ENCODE measurements at places on chromosomes 11 and 22.

DNA sequence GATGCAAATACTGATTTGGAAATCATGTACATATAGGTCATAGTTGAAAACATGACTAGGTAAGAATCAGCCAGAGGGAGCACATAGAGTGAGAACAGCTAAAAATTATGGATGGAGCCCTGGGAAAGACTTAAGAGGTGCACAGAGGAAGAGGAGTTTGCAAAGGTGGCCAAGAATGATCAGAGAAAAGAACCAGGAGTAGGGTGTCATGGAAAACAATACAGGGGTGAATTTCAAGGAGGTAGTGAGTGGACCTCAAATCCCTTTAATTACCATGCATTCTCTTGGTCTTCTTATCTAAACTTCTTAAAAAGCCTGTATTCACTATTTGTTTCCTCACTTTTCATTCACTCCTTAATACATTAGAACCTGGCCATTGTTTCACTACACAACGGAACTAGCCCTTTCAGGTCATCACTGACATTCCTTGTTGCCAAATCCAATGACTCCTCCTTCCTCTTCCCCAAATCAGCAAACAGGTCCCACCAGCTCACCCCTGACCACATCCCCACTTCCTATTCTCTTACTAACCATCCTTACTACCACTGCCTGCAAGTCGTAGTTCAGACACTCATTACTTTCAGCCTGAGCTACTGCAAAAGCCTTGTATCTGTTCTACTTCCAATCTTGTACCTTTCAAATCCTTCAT, 22.6 kb downstream of the BUD13 start:
- no peak for DNase-seq

- no peak for DNase-seq
Measured at GRCh38 chr11:126088999-126089398, 26.3 kb upstream of the CDON start.

GRCh38 chr22:19519041-19519926, 4.9 kb downstream of the CLDN5 start:
- no peak for DNase-seq

- no peak for DNase-seq
Measured at GRCh38 chr11:76885390-76886097, 24.8 kb downstream of the ACER3 start.

GRCh38 chr11:47111318-47111804, 65.3 kb downstream of the ARFGAP2 start:
- no peak for DNase-seq

DNA sequence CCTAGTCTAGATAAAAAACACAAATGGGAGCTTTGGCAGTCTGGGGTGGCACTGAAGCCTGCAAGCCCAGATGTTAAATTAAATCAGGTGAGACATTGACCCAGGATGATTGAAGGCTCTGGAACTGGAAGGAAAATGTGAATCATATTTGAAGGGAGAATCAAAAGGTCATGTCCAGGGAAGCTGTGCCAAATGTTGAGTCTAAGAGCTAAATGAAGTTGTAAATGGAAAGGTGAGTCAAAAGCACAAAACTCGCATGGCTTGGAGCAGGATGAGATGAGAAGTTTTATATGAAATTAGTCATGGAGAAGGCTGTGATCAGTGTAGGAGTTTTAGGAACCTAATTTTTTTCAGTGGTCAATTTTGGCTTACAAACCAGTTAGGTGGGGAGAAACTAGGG, 301.1 kb downstream of the BLID start:
- DNase-seq = no peak

DNA sequence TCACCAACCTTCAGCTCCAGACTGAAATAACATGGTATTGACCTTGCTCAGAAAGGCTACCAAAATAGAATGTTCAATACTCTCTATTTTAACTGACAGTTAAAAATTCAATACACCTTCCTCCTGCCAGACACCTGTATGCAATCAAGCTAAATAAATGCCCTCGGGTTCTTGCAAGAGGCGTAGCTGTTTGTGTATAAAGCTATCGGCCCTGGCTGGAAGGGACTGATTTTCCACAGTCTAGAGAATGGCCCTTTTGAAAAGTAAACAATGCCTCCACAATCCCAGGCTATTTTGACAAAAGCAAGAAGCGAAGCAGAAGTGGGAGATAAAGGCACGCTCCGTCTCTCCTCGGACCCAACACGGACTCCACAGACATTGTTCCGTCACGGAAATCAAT, 791.2 kb downstream of the BRD1 start:
- DNase-seq = no peak

- peak; percentile 88 for DNase-seq
Measured at GRCh38 chr22:37566903-37567798, 6.9 kb downstream of the CDC42EP1 start.

GRCh38 chr11:47189100-47189834, 3.0 kb upstream of the PACSIN3 start:
- DNase-seq = no peak

GRCh38 chr11:75592715-75593114, 30.7 kb downstream of the SERPINH1 start:
- no peak for DNase-seq

GRCh38 chr22:44497218-44497904, 672 bp downstream of the RTL6 start:
- no peak for DNase-seq

GRCh38 chr11:48006301-48006992, 26.1 kb downstream of the PTPRJ start:
- DNase-seq = no peak

- DNase-seq = no peak
Measured at GRCh38 chr11:19345848-19346681, 105.3 kb upstream of the E2F8 start.

- no peak for DNase-seq
Measured at GRCh38 chr11:65221026-65221425, 39.3 kb downstream of the CAPN1 start.

DNA sequence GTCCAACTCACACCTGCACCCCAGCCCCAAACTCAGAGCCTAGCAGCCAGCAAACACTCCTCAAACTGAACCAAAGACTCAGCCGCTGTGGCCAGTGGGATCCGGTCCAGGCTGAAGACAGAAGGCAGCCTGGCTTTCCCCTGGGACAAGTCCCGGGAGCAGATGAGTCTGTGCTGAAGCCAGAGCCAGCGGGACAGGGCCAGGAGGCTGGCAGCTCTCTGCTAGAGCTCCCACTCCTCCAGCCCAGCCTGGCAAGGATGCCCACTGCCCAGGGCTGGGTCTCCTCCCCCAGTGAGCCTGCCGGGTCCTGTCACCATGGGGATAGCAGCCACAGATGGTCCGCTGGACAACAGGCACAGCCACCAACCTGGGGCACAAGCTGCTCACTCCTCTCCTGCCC, 42.9 kb upstream of the PRR5 start:
- DNase-seq = no peak

DNA sequence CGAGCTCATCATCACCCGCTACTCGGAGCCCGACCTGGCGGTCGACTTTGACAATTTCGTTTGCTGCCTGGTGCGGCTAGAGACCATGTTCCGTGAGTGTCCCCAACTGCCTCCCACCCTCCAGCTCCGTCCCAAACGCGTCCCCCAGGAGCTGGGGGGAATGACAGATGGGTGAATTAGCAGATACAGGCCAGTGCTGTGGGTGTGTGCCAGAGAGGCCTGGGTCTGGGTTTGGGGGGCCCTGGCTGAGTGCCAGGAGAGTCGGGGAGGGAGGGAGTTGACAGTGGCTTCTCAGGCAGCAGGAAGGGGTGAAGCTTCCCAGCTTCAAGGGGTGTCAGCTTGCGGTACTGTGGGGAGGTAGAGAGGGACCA, 28.6 kb downstream of the CAPN1 start:
- DNase-seq = no peak

DNA sequence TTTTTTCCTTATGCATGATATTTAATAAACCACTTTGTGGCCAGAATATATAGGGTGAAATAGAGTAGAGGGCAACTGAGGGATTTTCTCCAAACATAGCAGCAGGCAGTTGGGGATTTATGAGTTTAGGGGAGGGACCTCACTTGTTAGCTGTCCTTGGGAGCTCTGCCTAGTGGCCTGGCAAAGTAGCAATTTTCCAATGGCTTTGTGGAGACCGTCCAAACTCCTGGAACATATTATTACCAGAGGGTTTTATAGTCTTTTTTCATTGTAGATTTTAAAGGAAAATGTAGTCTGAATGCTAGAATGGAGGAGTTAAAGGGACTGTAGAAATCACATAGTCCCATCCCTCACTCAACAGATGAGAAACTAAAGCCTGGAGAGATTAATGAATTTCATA, 32.3 kb downstream of the AMOTL1 start:
- DNase-seq = no peak

- DNase-seq = no peak
Measured at GRCh38 chr22:22897091-22897490, 9.5 kb downstream of the IGLL5 start.

GRCh38 chr11:10654811-10655150, 38.8 kb downstream of the IRAG1 start:
- no peak for DNase-seq

DNA sequence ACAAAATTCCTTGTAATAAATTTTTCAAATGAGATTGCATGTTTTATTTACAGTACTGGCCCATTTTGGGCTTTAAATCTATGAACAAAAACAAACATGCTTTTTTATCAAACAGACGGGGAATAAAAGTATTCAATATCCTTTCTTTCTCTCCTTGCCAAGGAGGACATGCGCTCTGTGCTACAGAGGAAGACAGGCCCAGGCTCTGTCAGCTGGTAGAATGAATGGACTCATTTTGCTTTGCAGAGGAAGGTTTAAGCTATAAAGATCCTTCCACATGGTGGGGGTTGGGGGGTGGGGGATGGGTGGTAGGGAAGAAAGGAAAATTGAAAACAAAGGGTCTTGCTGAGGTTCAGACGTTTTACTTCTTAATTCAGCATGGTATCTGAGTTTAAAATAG, 575.6 kb downstream of the INSC start:
- no peak for DNase-seq

DNA sequence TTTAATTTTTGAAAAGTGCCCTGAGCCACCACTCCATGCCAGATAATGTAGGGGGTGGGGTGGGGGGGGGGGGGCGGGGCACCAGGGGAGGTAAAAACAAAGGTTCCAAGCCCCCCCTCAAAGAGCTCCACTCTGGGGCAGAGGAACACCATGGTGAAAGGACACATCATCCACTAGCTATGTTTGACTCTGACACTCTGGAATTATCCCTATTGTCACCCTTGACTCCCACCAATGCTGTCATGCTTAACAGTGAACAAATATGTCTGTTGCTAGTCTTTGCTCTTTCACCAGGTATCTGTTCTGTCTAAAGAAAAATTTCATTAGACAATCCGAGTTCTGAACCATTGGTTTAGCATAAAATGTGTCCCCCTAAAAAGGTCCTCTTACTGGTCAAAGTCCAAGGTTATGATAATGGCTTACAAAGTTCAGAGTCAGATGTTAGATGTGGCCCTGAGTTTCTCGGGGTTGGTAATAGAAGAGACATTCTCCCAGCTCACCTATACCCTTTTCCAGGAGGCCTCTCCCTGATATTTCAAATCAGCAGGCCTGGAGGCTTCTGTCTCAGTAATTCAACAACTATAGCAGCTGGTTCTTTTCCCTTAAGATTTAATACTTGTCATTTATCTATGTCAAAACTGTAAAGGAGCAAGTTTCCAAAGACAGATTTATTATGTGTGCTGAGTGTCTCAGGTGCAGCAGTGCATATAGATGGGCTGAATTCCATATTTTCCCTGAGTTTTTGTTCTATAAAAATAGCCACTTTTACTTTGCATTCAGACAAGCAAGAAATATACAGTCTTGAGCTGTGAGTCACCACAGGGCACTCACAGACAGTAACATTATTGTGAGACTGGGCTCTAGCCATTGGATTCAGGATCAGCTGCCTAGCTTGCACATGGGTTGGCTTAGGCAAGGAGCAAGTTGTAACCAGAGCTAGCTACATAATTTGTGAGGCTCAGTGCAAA, 174.1 kb downstream of the CSNK2A3 start:
- DNase-seq = no peak

DNA sequence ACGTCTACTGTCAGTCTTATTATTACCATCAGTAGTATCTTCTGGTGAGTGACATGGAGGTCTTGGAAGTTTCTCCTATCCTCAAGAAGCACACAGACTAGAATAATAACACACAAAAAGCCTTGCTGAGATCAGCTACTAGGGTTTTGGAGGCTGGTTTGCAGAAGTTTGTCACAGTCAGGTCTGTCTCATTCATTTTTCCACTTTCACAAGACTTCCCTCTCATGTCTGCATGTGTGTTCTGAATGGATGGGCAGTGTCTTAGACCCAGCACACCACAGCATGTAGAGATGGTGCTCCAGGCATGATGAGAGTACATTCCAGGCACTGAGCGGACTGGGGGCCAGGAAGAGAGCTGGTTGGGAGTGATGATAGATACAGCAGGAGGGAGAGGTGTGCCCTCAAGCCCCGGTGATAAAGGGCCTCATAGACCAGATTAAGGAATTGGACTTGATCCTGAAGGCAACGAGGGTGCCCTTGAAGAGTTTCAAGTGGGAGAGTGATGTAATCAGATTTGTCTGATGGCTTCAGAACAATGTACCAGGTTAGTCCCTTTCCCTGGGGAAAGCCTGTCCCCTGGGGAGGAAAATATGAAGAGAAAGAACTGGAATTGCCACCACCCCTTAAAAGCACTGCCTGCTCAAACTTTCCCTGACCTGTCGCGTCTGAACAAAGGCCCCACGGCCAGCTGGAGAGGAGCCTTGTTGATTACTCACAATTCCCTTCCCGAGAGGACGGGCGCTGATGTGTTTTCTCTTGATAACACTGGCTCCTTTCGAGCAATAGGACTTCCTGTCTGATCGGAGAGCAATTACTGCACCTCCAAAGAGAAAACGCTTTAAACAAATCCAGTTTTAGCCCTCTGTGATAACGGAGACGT, 45.1 kb upstream of the LMO2 start:
- DNase-seq = no peak
